ENCODE measurements at places on chromosomes 2 and 18. TPM values are rescaled to one million over a fixed set of nuclear protein-coding genes. Genes with fewer than 3 reads are reported as not detected.

GRCh38 chr2:47844162-47844561 is 61.2 kb downstream of the MSH6 start:
- no peak for DNase-seq

- DNase-seq = no peak
These were observed 14.3 kb upstream of the MAP3K2 start for GRCh38 chr2:127401757-127402695.

DNA sequence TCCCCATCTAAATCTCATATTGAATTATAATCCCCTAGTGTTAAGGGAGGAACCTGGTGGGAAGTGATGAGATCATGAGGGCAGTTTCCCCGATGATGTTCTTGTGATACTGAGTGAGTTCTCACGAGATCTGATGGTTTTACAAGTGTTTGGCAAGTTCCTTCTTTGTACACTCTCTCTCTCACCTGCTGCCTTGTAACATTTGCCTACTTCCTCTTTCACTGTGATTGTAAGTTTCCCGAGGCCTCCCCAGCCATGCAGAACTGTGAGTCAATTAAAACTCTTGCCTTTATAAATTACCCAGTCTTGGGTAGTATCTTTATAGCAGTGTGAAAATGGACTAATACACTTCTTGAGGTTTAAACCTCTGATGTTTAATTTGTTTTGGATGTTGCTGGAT is 177.5 kb downstream of the CD8B2 start:
- no peak for DNase-seq

The LTBP1 gene
- total RNA-seq = 148 TPM

The AQP12A gene
- total RNA-seq = not detected

The ANKRD30B gene
- total RNA-seq = under 0.01 TPM

Measured in dermis blood vessel endothelial cell (primary cell).